Epithelial cell of proximal tubule (primary cell): ENCODE measurements at places on chromosomes 2 and 18.
A peak's percentile ranks its signal among the peaks of the same experiment; 100 is the strongest.

DNA sequence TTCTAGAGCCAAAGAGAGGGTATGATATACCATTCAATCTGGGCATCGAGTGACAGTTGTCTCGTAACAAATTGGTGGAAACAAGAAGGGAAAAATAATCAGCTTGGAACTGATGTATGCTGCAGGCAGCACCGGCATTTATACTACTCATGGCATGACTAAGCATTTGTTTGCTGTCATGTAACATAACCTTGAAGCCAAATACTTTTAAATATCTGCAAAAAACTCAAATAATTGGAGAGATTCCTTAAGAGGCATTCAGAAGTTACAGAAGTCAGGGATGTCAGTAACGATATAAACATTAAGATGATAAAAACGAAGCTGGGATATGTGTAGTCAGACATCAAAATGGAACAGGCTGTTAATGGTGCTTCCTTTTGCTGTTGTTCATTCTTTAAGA, 157.3 kb upstream of the MMADHC start:
- DNase-seq, result no peak

DNA sequence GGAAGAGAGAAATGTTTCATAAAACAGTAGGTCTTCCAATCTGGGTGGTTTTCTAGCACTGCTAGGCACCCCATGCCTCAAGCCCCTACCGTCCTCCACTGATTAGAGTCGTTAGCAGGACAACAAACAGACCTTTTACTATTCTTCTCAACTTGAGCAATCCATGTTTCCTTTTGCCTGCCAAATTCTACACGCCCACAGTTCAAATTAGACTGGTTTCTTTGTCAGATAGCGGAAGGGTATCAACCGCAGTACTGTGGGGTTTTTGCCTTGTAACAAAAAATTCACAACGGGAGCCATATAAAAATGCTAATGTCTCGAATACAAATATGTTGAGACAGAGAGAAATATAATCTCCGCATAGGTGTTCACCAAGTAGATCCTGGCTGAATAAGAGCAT, 59.9 kb downstream of the VIT start:
- no peak for DNase-seq

DNA sequence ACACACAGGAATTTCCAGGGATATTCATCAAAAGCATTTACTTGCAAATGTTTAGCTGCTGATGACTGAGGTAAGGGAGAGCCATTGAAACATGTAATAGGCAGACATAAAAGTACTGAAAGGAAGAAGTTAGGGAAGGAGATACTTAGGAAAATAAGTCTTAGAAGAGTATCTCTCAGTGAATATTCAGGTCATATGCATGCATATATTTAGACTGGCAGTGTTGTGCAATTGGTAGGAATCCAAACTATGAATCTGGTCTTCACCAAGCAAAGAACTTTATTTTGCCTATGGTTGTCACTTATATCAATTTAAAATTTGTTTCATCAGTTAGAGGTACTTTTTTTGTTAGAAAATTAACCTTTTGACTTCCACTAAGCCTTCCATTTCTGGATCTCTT, 1490.7 kb downstream of the SUCLG1 start:
- DNase-seq, result no peak

- no peak for DNase-seq
These were observed 89.6 kb downstream of the ZNF385B start for GRCh38 chr2:179771791-179772190.

DNA sequence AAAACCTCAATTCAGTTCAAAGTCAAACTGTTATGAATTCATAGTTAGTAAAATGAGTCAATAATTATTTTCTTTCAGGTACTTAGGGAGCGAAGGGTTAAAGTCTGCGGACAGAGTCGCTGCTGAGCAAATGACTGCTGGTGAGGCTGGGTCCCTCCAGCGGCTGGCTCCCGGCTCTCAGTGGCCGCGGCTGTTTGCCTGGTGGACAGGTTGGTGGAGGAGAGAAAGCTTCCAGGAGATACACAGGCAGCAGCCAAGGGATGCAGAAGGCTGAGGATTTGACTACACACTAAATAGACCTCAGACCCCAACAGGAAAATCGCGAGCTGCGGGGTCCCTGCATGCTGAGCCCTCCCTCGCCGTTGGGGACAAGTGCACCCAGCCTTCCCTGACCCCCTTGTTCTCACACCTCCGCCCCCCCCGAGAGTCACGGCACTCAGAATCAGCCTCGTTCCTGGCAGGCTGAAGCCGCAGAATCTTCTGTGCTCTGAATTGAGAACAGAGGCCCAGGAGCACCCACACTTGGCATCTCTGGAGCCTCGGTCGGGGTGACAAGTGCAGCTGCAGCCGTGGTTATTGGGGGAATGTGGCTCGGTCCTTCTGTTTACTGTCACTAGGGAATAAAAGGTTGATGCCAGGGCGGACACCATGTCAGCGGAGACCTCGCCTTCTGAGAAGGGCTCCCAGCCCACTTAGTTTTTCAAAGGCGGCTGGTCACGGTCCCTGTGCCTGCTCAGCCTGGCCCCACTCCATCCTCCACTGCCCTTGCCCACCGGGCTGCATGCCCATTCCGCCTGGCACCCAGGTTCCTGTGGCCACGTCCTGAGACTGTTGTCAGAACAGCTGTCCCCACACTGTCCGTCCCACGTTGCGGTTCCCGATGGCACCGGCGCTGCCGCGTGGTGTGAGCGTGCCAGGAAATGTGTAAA, 74.0 kb downstream of the SLC66A2 start:
- no peak for DNase-seq

DNA sequence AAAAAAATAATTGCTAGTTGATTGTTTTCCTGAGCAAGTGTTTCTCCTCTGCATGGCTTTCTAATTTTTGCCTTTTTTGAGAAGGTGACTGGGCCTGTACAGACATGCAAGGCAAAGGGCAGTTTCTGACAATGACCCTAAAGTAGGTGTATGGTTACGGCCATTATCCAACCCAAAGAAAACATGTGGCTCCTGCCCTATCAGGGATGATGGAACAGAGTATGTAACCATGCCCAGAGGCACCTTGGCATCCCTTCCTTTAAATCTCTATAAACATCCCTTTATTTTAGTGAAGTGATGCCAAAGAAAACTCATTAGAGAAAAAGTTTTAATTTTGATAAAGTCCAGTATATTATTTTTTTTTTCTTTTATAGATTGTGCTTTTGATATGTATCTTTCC, 217.5 kb downstream of the LPIN1 start:
- no peak for DNase-seq

GRCh38 chr2:133842446-133842845, 274.2 kb upstream of the NCKAP5 start:
- DNase-seq, result no peak

DNA sequence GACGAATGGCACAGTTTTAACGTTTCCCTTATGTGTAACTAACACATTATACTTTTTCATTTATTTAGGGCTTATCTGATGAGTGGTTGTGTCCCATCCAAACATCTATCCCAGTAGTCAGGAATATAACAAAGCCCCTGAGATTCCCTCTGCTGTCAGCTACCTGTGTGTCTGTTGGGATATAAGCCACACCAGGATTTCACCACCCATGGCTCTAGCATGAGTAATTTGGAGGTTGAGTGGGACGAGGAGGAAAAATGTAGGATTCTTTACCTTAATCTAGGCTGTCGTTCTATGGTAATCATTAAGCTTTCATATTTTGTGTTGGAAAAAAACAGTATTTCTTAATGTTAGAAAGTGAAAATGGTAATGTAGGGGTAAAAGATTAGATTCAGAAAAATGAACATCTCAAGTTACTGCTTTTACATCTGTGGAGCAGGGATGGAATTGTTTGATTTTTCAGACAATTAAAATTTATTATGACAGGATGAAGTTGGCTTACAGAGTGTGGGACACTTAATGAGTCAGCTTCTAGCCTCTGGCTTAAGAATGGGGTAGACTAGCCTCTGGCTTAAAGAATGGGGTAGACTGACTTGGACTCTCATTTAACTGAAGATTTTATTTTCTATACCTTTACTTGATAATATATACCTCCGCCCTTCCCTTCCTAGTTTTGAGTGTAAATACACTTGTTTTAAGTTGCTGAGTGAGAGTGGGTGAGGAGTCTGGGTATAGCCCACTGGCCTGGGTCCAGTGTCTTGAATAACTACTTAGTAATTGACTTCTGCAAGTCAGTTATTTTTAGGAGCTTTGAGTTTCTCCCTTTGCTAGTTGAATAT, 88.5 kb upstream of the RANBP2 start:
- DNase-seq, result no peak

DNA sequence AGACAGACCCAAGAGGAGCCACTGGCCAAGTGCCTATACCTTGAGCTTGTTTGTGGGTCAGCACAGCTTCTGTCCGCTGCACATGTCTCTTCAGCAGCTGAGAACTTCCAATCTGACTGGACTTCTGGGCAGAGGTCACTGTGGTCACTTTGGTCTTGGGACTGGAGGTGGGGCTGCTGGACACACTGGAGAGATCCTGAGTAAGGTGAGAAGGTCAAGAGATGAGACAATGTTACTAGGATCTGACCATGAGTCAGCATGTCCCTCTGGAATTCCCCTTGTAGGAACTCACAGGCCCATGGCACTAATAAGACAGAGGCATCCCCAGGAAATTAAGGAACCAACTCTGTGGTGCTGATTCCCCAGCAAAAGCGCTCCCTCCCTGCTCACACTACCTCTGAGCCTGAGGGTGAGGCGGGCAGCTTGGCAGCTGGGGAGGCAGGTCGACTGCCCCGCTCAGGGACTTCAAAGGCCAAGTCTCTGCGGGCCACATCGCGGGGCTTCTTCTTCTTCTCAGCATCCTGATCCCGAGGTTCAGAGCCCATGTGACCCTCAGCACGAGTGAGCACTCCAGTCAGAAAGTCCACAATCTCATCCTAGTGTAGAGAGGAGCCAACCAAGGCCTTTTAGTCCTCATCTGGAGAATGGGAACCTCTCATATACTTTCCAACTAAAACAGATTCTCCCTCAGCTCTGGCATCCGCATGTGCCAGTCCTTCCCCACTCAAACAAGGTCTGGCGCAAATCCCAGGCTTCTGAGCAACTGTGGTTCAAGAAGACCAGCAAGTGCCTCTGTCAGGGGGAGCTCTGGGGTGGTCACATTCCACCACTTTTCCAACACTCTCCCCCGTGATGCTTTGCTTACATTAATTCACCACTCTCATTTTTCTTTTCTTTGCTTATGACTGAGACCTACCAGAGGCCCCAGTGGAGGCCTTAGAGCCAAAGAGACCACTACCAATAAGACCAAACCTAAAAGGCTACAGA, 29.4 kb downstream of the KANSL3 start:
- DNase-seq, result peak; percentile 82

DNA sequence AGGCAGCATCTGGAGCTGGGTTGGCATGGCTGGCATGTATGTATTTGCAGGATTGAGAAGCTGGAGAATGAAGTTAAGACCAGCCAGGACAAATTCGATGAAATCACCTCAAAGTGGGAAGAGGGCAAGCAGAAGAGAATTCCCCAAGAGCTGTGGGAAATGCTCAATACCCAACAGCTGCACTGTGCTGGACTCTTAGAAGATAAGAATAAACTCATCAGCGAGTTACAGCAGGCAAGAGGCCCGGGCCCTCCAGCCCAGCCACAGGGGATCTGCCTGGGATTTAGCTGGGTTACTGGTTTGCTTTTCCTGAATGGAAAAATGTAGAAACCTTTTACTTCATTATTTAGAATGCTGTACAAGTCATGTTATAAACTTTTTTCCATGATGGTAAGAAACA, 22.5 kb downstream of the DRC1 start:
- no peak for DNase-seq

DNA sequence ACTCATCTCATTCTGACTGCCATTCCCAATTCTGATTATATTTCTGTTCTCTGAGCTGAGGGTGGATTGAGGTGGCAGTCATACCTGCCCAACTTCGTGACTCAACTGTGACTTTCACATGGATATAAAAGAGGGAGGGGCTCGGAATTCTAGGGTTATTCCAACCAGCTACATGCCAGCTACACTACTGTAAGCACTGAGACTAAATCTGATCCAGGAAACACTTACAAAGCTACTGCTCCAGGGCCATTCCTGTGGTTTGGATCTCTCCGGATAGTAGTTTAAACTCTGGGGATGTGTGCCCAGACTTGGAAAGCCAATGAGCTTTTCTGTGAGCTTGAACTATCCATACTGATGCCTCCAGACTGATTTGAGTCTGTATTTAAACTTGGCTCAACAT, 7.9 kb downstream of the MAP2 start:
- DNase-seq, result no peak

DNA sequence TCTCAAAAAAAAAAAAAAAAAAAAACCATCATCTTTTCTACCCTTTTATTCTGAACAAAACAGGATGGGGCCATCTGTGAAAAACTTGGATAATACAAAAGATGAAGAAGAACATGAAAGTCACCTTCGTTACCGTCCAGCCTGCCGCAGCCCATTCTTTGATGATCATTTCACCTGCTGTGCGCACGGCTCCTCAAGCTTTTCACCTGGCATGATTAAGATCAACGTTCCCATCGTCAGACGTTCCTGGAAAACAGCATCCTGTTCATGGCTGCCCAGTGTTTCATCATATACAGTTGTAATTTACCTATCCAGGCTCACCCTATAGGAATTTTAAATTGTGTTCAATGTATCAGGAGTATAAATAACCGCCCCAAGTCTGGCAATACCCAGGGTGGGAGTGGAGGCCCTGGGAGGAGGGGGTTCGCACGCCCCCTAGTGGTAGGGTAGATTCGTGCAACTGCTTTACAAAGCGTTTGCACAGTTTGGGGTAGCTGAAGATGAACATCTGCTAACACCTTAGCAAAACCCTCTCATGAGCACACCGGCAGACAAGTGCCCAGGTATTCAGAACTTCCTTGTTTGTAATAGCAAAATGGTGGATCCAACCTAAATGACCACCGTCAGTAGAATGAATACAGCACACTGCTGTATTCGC, 49.0 kb upstream of the GLI2 start:
- DNase-seq, result no peak

- DNase-seq, result peak; percentile 36
These were observed 686 bp downstream of the UBXN4 start for GRCh38 chr2:135742325-135742757.

- no peak for DNase-seq
These were observed 627 bp upstream of the GALR1 start for GRCh38 chr18:77248873-77249568.

- DNase-seq, result no peak
These were observed 43.5 kb upstream of the ACVR1C start for GRCh38 chr2:157672129-157672528.

DNA sequence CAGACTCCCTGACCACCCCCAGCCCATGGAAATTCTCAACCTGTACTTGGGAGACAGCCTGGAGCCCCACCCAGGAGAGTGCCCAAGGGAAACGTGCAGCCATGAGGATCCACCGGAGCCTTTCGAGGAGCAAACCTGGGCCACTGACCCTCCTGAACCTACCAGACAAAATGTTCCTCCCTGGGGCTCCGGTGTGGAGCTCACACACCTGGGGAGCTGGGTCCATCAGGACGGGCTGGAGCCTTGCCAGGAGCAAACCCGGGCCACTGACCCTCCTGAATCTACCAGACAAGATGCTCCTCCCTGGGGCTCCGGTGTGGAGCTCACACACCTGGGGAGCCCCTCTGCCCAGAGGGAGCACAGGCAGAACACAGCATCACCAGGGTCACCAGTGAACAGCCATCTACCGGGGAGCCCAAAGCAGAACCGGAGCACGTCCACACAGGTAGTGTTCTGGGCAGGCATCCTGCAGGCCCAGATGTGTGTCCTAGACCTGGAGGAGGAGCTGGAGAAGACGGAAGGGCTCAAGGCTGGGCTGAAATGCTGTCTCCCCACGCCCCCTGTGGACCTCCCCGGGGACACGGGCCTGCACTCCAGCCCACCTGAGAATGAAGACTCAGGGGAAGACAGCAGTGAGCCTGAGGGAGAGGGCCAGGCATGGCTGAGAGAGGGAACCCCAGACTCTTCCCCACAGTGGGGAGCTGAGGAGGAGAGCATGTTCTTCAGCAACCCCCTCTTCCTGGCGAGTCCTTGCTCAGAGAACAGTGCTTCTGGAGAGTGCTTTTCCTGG, 8.9 kb downstream of the PSD4 start:
- DNase-seq, result no peak
